ENCODE measurements at places on chromosomes 1 and 21. TPM values are rescaled to one million over a fixed set of nuclear protein-coding genes. Genes with fewer than 3 reads are reported as not detected.
A peak's percentile ranks its signal among the peaks of the same experiment; 100 is the strongest.

Gene IQGAP3
- total RNA-seq: 10.3 TPM

Gene TNNI3K
- total RNA-seq: 2.7 TPM

Gene CRTC2
- 3.2 TPM for total RNA-seq

Gene CRYAA
- total RNA-seq: not detected

DNA sequence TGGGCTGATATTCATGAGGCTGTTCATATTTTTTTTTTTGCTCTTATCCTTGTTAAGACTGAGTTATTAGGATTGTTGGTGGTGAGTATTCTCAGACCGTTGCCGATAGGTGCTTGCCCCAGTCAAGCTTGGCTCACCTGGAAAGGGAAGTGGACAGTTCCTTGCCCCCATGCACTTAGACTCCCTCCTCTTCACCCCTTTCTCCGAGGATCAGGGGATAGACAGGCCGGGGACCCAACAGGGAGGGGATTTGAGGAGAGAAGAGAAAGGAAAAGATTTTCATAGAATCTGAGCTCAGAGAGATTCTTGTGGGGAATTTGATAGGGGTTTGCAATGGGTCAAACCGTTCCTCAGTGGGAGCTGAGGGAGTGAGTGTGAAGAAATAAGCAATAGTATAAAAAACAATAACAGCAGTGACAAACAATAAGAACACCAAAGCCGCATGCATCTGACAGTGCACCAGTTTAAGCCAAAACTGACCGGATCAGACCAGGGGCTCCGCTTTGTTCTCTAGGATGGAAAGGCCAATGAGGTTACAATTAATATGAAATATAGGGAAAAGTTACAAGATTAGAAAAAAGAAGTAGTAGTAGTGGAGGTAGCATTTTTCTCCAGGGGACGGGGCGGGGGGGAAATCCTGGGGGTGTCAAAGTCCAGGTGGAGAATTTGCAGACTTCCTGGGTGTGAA, 8.9 kb downstream of the PAX7 start:
- peak; percentile 31 for DNase-seq

- no peak for DNase-seq
These were observed 117.1 kb upstream of the IPO9 start for GRCh38 chr1:201711811-201712210.

GRCh38 chr1:149888999-149889289, 10.4 kb upstream of the BOLA1 start:
- DNase-seq: peak; percentile 77

- no peak for DNase-seq
These were observed 33.1 kb upstream of the LRRC3 start for GRCh38 chr21:44421901-44422840.

DNA sequence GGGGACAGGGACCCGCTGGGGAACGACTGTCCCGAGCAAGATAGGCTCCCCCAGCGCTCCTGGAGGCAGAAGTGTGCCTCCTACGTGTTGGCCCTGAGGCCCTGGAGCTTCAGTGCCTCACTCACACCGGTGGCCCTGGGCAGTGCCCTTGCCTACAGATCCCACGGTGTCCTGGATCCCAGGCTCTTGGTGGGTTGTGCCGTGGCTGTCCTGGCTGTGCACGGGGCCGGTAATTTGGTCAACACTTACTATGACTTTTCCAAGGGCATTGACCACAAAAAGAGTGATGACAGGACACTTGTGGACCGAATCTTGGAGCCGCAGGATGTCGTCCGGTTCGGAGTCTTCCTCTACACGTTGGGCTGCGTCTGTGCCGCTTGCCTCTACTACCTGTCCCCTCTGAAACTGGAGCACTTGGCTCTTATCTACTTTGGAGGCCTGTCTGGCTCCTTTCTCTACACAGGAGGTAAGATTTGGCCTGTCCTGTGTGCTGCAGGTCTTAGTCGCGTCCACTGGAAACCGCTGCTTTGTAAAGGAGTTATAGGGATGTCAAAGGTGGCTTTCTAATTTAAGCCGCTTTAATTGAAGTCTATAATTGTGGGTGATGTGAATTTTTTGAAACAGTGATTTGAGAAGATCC, 717 bp downstream of the UBIAD1 start:
- DNase-seq: no peak

DNA sequence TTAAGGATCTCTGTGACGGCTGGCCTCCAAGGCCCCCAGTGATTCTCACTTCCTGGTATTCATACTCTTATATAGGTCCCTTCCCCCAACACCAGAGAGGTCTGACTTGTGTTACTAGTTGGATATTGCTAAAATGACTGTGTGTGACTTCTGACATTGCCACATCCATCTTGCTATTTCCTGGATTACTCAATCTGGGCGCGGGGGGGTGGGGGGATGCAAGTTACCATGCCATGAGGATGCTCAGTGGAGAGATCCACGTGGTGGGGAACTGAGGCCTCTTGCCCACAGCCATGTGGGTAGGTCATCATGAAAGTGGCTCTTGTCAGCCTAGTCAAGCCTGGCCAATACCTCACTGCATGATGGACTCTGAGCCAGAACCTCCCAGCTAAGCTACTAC, 117.0 kb downstream of the UBE2U start:
- DNase-seq: no peak

DNA sequence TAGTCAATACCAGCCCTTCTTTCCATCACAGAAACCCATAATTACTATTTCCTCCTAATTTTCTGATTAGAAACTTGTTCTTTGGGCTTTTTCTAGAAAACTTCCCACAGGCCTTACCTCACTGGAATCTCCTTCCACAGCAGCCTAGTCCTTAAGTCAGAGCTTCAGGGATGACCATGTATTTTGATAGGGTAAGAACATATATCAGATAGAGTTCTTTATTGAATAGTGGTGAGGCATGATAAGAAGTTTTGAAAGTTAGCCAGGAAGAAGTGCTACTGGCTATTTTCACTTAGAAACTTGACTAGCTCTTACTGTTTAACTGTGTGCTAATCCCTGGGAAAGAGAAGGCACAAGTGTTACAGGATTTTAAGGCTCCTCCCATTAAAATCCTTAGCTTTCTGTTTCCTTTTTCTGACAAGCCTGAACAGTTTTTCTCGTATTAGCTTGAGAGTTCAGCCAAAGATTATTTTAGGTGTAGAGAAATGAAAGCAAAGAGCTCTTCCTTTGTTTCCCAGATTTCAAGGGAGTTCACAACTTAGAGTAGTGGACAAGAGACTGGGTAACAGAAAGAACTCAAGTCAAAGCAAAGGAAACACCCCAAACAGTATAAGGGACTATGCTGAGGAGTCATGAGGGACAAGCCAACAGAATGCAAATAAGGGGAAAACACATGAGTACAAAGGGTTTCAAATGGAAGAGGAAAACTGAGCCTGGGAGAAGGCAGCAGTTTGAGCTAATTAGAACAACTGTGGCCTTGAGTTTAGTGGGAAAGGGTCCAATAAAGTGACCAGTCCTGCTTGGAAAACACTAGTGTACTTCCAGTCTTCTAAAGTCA, 37.2 kb upstream of the AIM2 start:
- DNase-seq: peak; percentile 29

DNA sequence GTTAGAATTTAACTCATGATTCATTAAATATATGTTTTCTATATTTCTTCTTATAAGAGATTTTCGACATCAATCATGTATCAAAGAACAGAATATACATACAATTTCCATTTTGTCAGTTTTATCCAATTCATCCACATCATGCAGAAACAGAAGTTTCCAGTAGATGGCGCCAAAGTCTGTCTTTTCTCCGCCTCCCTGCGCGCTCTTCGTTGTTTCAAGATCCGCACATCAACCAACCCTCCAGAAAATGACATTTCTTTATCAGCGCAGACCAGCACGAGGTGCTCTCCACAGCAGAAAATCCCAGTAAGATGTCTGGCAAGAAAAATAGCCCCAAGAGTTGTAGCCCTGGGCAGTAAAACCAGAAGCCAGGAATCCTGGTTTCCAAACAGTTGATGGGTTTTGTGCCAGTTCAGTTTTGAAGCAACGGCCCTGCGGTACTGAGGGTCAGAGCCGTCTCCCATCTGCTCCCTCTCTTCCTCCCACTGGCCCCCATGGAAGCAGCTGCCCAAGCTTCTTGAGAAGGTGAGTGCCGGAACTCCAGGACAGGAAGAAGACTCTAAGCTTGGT, 38.6 kb upstream of the GPR137B start:
- peak; percentile 85 for DNase-seq

GRCh38 chr1:28899267-28899666, 15.1 kb upstream of the EPB41 start:
- DNase-seq: no peak

- DNase-seq: peak; percentile 99
These were observed 55.2 kb upstream of the TARBP1 start for GRCh38 chr1:234533975-234534876.

- peak; percentile 94 for DNase-seq
These were observed 3.4 kb downstream of the LACTBL1 start for GRCh38 chr1:22969304-22969709.

GRCh38 chr21:46622226-46622625, 13.2 kb upstream of the PRMT2 start:
- peak; percentile 82 for DNase-seq

- DNase-seq: no peak
These were observed 2.8 kb downstream of the SCNN1D start for GRCh38 chr1:1282998-1283397.

- no peak for DNase-seq
These were observed 20.9 kb downstream of the TTLL7 start for GRCh38 chr1:83978056-83978455.

- no peak for DNase-seq
These were observed 12.7 kb downstream of the AKIRIN1 start for GRCh38 chr1:39003794-39004193.

DNA sequence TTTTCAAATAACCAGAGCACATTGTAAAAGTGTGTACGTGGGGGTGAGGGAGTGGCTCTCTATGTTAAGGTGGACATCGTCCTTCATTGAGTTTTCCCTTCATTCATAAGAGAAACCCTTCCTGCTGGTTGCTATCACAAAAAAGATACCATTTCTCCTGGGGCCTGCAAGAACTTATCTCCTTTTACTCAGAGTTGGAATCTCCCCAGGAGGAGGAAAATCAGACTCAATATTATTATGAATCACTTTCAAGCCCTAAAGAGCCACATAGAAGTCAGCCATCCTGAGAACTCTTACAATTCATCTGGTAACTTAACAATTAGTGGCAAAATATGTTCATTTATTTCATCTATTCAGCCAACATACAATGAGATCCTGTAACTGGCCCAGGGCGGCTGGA, 27.1 kb upstream of the TGFBR3 start:
- DNase-seq: no peak

DNA sequence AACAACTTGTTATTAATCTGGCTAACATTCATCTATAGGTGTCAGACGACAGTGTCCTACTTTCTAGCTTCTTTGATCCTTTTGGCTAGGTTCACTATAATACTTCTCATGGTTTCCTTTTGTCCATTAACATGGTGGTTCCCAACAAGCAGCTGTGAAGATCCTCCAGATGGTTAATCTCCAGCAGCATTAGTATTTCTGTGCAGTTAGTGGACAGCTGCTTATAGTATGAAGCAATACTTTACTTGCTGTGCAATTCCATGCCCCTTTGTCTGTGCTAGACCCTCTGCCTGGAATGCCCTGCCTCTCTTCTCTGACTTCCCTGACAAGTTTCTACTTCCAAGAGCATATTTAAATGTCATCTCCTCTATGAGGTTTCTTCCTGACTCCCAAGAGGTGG, 41.7 kb upstream of the ARHGAP29 start:
- DNase-seq: peak; percentile 83

DNA sequence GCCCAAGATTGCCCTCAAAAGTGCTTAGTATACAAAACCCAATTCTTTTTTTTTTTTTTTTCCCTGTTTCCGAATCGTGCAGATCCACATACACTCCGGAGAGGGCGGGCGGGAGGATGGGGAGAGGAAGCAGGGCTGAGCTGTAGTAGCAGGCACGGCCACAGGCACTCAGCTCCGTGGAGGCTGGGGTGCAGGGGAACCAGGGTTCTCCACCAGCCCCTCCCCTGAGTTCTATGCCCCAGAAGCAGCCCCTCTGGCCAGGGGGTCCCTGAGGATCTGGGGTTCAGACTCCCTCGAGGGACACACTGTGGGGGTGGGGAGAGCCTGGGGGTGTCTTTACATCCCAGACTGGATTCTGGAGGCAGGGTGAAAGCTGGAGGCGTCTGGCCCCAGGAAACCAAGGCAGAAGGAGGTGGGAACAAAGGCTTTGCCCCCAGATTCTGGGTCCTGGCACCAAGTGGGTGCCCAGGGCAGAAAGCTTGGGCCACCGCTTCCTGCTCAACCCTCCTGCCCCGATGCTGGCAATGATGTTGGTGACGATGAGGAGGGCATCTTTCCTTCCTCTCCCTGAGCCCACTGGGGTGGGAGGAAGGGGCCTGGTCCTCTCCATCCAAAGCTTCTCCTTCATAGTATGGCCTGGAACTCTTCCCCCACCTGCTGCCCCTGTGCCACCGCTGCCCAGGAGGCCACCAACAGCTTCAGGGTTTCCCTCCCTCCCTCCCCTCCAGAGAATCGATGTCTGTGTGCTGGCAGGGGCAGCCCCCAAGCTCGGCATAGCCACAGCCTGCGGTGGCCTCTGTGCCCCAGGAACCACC, 106.4 kb upstream of the TARDBP start:
- no peak for DNase-seq

DNA sequence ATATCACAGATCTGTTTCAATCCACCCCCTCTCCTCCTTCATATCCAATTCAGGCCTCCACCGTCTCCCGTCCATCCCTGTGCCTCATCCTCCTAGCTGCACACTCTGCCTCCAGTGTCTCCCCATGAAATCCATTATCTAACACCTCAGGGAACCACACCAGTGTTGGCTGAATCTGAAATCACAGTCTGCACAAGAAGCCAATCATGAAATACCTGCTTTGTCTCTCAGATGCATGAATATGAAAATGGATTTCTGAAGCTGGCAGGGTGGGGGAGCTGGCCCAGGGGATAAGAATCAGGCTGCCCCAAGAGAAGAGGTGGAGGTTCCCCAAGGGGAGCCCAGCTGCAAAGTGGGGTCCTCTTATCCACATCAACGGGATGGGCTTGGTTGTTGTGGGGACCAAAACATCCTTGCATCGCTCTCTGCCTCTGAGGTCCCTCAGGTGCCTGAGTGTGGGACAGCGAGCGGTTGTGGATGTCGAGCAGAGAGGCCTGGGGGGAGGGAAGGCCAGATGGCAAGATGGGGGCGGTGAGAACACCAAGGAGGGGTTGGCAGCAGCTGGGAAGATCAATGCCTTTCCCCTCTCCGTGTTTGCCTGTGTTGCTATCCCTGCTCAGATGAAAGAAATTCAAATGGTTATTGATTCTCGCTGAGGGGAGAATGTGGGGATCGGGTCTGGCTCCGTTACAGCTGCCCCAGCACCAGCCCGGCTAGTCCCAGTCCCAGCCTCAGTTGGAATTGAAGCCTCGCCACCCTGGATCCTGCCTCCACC, 237.3 kb upstream of the POU3F1 start:
- no peak for DNase-seq

DNA sequence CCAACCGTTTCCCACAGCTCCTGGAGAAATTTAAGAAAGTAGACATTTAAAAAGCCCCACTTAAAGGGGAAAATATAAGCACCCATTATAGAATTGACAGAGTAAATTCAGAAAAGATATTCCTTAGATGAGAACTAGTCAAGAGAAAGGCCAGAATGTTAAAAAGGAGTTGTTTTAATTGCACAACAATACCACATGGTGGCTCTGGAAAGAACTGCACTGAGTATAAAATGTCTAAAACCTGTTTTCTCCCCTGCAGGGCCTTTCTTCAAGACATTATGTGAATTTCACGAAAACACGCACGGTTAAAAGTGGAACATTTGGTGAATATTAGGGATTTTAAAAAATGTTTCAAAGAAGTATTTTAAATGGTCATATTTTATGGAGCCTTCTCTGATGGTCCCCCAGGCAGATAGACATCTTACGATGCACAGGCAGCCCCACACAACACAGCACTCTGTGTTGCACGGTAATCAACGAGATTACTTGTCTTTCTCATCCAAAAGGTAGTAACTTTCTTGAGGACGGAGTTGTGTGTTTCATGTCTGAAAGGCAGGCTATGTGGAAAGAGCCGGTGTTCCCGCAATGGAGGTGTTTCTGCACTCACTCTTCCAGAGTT, 101.9 kb downstream of the PRRX1 start:
- peak; percentile 66 for DNase-seq
